NCI-H2081 treated with DMSO at 0.1 percent for 48 hours (cell line): ENCODE measurements at places on chromosomes 7 and 10.

DNA sequence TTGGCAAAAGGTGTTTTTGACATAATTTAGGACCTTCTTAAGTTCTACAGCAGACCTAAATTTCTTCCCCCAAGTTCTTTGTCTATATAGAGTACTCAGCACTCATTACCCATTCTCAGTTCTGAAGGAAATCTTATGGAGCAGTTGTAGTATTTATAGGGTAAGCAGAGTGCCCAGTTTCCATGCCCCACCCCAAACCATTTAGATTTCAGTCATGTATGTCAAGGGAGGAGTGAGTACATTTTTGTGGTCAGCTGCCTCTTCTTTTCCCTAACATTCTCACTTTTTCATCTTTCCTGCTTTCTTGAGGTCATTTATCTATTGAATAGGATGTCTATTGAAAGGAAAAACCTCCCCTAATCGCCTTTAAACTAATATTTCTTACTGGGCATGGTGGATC, 83.3 kb downstream of the KAT6B start:
- no peak for DNase-seq

DNA sequence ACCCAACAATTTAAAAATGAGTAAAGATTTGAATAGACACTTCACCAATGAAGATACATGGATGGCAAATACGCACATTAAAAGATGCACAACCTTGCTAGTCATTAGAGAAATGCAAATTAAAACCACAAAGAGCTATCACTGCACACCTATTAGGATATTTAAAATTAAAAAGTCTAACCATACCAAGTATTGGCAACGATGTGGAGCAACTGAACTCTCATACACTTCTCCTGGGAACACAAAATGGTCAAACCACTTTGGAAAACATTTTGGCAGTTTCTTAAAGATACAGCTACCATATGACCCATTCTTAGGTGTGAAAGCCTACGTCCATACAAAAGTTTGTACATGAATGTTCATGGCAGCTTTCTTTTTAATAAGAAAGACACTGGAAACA, 36.1 kb downstream of the DCLRE1C start:
- no peak for DNase-seq

- DNase-seq: no peak
Measured at GRCh38 chr7:87548123-87548919, 52.4 kb downstream of the ABCB1 start.

- DNase-seq: no peak
Measured at GRCh38 chr10:33801705-33802104, 467.2 kb upstream of the NRP1 start.

DNA sequence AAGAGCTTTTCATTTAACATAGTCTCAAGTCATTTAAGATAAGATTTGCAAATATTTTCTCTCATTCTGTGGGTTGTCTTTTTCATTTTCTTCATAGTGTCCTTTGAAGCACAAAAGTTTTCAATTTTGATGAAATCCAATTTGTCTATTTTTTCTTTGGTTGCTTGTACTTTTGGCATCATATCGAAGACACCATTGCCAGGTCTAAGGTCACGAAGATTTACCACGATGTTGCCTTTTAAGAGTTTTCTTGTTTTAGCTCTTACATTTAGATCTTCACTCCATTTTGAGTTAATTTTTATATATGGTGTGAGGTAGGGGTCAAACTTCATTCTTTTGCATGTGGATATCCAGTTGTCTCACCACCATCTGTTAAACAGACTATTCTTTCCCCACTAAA, 34.7 kb downstream of the TMEM270 start:
- no peak for DNase-seq

GRCh38 chr7:65444899-65445823, 71.5 kb downstream of the ZNF92 start:
- DNase-seq: no peak

DNA sequence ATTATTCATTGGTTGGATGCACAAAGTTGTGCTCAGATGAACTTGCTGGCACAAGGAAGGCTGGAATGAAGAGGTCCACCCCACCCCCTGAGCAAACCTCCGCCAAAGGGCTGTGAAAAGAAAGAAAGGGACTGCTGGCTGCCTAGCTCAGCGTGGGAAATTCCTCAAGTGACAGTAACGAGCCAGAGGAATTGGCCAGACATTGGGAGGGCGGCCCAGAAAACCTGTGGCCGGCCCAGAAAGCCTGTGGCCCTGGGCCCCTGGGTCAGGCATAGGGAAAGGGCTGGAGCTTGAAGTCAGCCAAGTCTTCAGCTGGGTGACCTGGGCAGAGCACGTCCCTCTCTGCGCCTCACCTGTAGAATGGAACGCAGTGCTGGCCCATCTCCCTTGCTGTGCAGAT, 30.6 kb upstream of the CTBP2 start:
- DNase-seq: no peak

GRCh38 chr7:128908750-128909624, 1.5 kb downstream of the KCP start:
- DNase-seq: no peak

DNA sequence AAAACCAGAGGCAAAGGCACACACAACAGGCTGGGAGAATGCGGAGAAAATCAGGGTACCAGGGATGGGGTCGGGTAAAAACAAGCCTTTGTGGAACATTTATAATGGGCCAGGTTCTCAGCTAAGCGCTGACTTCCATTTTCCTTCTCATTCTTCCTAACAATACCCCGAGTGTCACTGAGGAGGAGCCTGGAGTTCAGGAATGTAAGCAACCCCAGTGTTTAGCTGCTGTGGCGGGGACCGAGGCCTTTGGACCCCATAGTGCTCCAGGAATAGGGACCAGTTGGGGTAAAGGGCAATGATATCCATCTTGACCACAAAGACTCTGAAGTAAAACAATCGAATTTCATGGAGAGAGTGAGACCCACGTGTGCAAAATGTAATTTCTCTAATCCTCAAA, 34.2 kb downstream of the GRB10 start:
- no peak for DNase-seq

- no peak for DNase-seq
Measured at GRCh38 chr7:1284743-1285458, 52.2 kb downstream of the UNCX start.

DNA sequence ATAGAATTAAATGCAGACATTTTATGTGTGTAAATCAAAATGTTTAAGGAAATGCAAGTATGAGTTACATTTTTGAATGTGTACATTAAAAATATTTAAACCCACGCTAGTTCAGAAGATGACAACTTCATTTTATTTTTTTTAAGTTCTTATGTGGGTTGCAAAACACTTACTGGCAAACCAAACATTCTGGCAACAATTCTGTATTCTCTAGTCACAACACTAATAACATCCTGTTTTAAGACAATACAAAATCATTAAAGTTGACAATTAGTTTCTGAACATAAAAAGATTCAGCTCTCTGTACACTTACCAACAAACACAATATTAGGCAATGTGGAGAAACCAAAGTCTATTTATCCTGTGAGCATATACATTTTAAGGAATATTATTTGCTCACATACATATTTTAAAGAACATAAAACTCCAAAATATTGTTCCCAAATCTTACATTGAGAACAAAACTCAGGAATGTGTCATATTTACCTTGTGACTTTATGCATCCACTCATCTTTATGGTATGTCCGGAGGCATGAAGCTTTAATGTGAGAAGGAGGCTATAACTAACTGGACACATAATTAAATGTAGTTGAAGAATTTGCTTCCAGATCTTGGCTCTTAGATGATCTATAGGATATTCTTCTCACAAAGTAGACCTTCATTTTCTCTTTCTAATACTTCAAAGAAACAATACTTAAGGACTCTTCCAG, 134.7 kb downstream of the DGKB start:
- no peak for DNase-seq

DNA sequence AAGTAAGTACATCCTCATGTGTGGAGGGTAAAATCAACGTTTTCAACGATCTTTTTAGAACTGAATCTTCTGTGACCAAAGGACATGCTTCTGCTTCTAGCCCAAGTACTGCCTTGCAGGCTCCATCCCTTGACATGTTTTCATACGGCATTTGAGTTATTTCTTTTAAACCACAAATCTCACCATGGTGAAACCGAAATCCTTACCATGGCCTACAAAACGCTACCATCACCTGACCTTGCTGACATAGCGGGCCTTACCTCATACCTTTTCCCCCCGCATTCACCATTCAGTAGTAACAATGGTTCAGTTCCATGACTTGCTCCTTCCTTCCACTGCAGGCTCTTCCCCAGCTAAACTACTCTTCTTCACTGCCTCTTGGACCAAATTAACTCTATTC, 3.5 kb downstream of the RNF216 start:
- DNase-seq: no peak

DNA sequence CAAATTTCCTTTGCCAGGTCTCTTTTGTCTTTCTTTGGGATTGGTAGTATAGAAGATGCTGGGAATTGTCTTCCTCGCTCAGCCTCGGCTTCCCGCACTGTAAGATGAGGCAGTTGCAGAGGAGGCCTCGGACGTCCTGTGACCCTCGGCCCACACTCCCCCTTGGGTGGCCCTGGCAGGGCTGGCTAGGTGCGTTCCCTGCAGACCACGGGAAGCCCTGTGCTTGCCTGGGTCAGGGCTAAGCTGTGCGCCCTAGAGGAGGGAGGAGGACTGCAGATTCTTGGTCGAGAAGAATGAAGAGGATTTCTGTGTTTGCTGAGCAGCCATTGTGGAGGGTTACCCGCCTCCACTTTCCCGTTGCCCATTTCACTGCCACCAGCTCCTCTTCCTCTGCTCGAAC, 42.8 kb downstream of the WIPI2 start:
- DNase-seq: no peak

- DNase-seq: no peak
Measured at GRCh38 chr10:62096256-62096933, 172.2 kb downstream of the RTKN2 start.

DNA sequence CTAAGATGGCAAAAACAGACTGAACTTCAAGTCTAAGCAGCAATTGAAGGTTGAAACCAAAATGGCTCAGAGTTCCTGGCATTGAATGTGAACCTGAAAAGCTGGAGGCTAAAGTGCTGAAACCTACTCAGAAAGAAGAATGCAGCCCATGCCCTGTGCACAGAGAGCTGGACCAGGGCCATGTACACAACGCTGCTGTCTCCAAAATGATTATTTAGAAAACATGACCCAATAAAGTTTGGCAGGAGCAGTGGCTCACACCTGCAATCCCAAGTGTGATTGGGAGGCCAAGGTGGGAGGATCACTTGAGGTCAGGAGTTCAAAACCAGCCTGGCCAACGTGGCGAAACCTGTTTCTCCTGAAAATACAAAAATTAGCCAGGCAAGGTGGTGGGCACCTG, 158.9 kb downstream of the AKR1D1 start:
- DNase-seq: no peak

DNA sequence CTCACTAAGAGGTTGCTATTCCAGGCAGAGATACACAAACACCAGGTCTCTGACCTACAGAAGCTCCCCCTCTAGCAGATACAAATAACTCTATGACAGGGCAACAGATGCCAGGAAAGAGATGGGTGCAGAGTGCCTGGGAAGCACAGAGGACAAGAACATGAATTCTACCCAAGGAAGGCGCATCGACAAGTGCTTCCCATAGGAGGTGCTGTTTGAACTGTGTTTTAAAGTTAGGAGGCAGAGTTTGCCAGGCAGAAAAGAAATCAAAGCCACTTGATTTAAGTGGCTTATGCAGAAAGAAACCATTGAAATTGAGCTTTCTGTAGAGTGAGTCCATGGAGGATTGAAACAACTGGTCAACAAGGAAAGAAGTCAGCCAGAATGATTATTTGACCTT, 35.3 kb upstream of the EGR2 start:
- no peak for DNase-seq

GRCh38 chr7:102446387-102447156, 13.2 kb downstream of the ORAI2 start:
- DNase-seq: no peak

GRCh38 chr10:43843321-43844101, 194.8 kb upstream of the ZNF32 start:
- DNase-seq: no peak

DNA sequence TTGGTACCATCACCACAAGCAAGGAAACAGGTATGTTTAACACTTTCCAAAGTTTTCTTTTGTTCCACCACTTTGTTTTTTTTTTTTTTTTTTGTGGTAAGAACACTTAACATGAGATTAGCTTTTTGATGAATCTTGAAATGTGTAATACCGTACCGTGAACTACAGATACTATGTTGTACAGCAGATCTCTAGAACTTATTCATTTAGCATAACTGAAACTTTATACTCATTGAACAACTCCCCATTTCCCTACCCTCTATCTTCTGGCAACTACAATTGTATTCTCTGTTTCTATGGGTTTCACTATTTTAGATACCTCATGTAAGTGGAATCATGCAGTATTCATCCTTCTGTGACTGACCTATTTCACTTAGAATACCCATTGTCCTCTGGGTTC, 162.7 kb upstream of the ITGB1 start:
- DNase-seq: no peak

GRCh38 chr7:6049780-6050179, 18.6 kb downstream of the ANKRD61 start:
- DNase-seq: no peak

- DNase-seq: no peak
Measured at GRCh38 chr7:17234398-17235031, 63.9 kb upstream of the AHR start.

DNA sequence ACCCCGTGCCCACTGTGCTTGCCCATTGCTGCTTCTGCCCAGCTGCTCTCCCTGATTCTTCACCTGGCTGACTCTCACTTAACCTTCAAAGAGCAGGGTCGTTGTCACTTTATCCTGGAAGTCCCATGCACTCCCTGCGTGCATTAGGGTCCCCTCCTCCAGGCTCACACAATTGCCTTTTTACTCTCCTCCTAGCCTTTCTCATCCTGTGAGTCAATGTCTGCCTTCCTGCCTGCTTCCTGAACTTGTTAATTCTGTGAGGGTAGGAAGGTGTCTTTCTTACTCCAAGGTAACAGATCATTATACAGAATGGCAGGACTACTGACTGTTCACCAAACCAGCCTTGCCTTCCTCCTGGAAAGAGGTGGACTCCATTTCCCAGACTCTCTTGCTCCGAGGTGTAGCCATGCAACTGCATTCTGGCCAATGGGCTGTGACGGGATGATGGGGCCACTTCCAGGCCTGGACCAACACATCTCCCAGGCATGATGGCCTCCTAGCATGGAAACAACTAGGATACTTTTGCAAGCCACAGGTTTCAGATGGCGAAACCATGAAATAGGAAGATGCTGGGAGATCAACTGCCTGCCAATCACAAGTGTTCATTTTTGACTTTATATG, 54.7 kb downstream of the ARHGAP22 start:
- no peak for DNase-seq

- peak; percentile 80 for DNase-seq
Measured at GRCh38 chr7:95609277-95609971, 13.1 kb upstream of the PDK4 start.

DNA sequence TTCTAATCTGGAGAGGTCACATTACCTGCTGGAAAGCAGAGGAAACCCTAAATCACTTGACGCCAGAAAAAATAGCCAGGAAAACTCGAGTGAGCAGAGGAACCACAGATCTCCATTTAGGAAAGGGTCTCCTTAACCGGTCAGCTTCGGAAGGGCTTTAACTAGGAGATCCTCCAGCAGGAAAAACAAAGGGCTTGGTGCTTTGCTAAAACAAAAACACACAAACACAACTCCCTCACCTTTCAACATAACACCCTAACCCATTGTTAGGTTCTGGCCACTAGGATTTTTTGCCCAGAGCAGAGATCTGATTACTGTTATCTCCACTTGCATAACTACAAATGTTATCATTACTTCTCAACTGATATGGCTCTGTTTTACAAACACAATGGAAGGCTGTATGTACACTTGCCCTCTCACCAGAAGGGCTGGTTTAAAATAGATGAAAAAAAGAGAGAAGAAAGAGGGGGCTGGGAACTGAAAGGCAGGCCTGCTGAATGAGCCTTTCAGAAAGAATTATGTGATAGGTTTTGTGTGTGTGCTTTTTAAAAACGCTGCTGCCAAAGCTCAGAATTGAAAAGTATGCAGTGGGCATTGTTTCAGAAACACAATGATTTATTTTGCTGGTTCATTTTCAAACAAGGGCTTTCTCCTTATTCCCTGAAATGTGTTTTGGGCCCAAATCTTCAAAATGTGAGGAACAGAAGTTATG, 161.5 kb downstream of the FGFR2 start:
- DNase-seq: no peak
